Suprapubic skin (tissue), 4 donors: ENCODE measurements at places on chromosomes 12 and 14.

- DNase-seq, result peak; percentile 63
These were observed 25.4 kb downstream of the BCL11B start for GRCh38 chr14:99246536-99247097.

GRCh38 chr14:80942191-80942600 lies 658 bp upstream of the CEP128 start:
- no peak for DNase-seq

DNA sequence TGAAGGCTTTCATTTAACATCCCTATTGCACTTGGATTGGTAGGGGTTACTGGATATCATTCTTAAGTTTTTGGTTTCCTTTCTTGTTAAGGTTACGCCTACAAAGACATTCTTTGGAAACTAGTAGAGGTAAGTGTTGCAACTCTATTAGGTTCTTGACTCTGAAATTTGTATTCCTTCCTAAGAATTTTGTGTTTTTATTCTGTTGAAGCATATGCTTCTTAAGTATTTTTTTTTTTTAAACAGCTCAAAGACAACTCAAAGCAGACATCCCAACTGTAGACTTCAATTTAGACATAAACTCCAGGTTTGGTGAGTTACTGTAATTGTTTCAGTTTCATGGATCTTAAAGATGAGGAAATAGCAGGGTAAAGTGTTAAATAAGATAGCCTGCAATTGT lies 1.1 kb upstream of the RBMS2 start:
- no peak for DNase-seq

GRCh38 chr12:106082216-106083175 lies 56.3 kb downstream of the NUAK1 start:
- DNase-seq, result no peak

DNA sequence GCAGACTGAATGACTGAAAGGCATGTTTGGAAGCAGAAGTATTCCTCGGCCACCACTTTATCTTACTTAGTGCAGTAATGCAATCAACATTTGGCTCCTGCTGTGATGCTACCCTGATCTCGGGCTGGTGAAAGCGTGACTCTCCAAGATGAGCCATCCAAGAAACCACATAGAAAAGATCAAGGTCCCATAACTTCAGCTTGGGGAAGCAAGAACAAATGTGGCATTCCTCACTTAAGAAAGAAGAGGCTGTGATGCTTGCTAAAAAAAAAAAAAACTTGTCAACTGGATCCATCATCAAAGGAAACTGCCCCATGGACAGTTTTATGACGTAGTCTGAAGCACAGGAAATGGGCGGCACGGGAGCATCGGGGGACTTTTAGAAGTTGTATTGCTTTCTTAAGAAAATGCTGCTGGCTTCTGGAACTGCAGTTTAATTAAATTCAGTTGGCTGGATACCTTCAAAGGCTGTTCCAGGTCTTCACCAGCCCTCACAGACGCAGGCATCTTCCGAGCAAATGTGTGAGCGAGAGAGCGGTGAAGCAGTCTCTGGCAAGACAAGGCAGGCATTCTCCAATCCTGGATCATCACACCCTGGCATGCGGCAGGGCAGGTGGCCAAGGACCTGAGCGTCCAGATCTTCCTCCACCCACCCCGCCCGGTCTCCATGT lies 38.2 kb upstream of the MAP1LC3B2 start:
- peak; percentile 80 for DNase-seq

- no peak for DNase-seq
These were observed 943.8 kb downstream of the TMTC2 start for GRCh38 chr12:83630526-83630925.

DNA sequence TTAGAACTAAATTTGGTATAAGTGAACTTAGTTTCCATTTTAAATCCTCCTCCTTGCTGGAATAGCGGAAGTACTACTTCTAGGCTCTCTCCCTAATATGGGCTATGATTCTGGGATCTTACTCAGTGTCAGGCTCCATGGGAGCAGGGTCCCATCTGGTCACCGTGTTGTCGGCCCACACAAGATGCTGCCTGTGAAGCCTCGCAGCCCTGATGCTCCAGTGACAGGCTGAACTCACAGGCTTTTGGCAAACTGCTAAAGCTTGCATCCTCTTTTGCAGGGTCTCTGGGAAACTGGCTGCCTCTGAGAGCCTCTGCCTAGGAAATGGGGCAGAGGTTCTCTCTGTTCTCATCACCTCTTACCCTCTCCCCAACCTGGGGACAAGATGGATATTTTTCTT lies 88.4 kb downstream of the RPAP3 start:
- no peak for DNase-seq

GRCh38 chr12:32535288-32535999 lies 136.1 kb downstream of the FGD4 start:
- peak; percentile 75 for DNase-seq

DNA sequence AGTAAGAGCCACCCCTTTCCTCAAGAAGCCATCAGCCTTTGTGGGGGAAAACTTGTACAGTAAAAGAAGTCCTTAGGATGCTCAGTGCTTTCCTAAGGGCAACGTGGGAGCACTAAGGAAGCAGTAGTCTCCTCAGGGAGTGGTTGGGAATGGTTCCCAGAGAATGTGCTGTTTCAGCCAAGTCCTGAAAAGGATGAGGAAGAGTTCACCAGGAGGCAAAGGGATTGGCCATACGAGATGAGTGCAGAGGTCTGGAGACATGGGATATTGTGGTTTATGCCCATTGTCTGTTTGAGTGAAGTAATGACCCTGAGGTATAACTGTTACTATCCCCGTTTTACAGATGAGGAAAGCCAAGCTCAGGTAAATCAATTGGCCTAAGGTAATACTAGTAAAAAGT lies 86.0 kb upstream of the ATF1 start:
- DNase-seq, result no peak

- DNase-seq, result no peak
These were observed 142.1 kb downstream of the CALM1 start for GRCh38 chr14:90538716-90539495.

- DNase-seq, result no peak
These were observed 153.6 kb upstream of the FKBP4 start for GRCh38 chr12:2641207-2641606.

DNA sequence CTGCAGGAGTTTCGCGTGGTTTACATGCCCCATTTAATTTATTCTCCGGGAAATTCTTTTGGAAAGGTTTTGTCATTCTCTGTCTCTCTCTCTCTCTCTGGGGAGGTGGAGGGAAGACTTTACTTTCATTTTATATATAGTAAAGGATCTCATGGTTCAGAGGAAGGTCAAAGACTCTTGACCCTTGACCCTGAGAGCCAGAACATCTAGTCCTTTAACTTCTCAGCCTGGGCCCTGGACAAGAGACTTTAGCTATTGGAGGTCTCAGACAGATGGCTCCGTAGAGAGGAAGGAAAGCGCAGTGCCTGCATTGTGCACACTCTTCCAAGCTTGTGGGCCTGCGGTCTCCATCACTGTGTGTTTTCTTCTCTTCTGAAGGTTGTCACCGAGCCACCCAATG lies 43.7 kb downstream of the CCDC92 start:
- DNase-seq, result no peak
